ENCODE measurements at places on chromosomes 5 and 9.

DNA sequence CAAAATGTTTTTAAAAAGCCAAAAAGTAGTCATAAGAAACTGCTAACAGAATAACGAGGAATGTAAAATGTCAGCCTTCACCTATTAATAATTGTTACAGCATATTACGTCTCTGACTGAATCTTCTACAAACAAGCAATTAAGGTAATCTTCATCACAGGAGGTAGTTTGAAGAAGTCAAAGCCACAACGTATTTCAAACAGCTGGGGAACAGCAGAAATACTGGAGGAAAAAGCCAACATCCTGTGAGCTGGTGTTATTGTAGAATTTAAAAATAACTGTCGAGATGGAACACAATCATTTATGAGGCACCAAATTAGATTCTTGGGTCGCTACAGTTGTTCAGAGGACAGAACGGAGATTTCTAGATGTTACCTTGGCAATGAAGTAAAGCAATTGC is 450.5 kb downstream of the AGTPBP1 start:
- DNase-seq = no peak

DNA sequence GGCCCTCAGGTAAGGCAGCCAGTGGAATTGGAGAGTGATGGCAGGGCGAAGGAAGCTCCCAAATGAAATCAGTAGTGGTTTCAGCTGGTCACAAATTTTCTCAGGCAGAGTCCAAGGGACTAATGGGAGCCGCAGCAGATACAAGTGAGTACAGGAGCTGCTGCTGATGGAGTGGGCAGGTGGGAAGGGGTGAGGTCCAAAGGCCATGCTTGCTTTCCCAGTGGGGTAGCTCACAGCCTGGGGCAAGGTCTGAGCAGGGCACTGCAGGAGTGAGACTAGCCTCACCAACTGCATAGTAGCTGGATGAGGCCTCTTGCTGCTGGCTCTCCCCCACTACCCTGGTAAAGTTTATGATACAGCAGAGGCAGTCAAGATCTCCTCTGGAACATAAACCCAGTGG is 38.2 kb downstream of the MTAP start:
- DNase-seq = no peak

DNA sequence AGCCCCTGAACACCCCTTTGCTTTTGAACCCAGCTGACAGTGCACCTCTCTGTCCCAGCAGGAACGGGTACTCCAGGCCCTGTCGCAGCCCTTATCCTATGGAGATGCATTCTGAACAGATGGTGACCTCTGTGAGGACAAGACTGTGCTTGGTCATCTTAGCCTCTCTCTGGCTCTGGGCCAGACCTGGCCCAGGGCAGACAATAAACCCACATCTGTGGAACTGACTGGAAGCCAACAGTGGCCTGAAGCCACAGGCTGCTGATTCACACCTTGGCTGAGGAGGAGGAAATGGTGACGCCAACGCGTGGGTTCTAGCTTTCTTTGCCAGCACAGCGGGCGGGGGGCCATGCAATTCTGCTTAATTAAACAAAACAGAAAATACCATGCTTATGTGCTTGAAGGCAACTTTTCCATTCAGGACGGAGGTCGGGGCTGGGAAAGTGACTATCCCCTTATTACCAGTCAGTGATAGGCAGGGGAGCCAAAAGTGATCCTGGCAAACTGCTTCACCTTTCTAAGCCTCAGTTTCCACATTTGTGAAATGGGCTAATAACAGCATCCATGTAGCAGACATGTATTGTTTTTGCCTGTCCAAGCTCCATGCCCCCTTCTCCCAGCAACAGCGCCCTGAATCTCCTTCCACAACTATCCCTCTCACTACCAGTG is 10.8 kb downstream of the SH3PXD2B start:
- DNase-seq = no peak

- no peak for DNase-seq
Measured at GRCh38 chr9:7083192-7083591, 325.4 kb downstream of the KDM4C start.

- no peak for DNase-seq
Measured at GRCh38 chr5:153429761-153430380, 60.6 kb upstream of the GRIA1 start.

- no peak for DNase-seq
Measured at GRCh38 chr9:17695482-17695881, 116.6 kb downstream of the SH3GL2 start.

DNA sequence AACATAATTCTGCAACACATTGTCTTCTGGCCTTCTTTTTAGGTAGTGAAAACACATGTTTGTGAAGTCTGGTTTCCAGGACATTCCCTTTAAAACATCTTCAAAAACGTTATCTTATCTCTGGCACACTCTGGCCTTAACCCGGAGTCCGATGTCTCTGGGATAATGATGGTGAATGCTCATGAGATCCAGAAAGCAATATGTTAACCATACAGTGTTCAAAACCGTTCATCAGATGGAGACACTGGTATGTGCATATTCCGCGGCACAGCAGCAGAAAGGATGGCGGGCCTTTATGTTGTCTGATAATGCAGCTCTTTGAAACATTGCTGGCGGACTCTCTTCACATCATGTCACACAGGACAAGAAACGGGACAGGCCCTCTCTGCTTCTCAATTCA is 605.2 kb downstream of the CCDC171 start:
- DNase-seq = no peak

DNA sequence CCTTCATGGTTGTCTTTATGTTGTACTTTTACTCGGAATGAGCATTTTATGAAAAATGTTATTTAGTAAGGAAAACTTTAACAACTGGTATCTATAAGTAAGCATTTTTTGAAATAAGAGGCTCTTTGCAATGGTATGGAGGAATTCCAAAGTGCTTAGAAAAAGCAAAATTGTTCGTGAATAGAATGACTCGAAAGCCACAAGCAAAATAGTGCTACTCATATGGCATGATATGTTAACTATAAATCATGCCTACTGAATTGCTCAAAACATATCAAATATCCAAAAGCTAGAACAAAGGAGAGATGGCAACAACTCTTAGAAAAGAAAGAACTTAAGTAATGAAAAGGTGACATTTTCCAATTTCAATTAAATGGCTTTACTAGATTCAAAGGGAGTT is 216.3 kb downstream of the KIAA0825 start:
- no peak for DNase-seq

Measured in activated T-cell treated with anti-CD3 and anti-CD28 coated beads for 1 hour (primary cell).